GM23338 (cell line): ENCODE measurements at places on chromosomes 2 and 18. TPM values are rescaled to one million over a fixed set of nuclear protein-coding genes. Genes with fewer than 3 reads are reported as not detected.

DNA sequence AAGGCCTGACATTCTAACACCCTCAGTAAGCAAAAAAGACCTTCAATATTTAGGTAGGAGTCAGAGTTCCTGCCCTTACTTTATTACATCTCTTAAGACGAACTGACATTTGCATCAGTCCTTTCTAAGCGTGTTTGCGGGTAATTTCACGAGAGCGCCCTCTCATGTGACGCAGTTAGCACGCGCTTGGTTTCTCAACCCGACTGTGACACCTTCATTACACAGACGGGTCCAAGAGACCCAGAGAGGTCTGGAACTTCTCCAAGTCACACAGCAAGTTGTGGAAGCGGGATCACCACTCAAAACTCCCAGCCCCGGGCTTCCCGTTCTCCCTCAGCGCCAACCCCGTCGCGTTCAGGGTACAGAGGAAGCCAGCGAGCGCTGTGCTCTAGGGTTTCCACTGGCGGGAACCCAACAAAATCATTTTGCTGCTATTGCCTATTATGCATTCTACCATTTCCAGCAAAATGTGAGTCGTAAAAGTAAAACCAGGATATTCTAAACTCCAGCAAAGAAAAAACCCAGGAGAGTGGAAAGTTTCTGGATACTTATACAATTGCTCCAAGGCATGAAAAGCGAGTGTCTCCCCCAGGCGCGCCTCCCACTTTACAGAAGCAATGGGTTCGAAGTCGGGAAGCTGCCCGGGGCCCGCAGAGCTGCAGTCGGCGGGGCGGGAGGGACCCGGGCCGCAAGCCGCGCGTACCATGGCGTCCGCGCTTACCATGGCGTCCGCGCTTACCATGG lies 601 bp downstream of the ENOSF1 start:
- DNase-seq = peak; percentile 41

Gene MAP3K20
- 9.6 and 13.7 TPM in 2 replicates for total RNA-seq

DNA sequence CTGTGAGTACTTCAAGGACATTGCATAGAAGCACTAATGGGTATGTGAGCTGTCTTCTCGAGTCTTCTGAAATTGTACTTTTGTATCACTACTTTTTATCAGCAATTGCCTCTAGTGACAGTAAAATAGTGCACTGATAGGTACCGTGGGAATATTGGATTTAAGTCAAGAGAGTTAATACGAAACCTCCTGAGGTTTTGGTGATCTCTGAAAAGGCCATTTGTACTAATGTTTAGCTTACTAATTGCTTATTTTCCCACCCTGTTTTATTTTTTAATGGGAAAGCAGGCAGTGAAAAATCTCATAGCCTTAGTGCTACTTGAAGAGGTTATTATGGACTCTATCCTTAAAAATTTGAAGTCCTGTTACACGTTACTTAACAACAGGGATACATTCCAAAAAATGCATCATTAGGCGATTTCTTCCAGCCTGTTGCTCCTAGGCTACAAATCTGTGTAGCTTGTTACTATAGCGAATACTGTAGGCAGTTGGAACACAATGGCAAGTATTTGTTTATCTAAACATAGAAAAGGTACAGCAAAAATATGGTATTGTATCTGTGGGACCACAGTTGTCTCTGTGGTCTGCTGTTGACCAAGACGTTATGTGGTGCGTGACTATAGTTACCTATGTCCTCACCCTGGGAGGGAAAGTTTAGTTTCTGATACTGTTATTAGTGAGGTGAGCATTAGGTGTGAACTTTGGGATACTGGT lies 65.9 kb downstream of the CAB39 start:
- no peak for DNase-seq

- no peak for DNase-seq
These were observed 151.0 kb downstream of the MREG start for GRCh38 chr2:215862351-215862771.

- no peak for DNase-seq
These were observed 306.2 kb downstream of the PRKCE start for GRCh38 chr2:45957533-45958227.

Gene LOXHD1
- 0.16 and 0.17 TPM in 2 replicates for total RNA-seq

GRCh38 chr2:152617456-152618192 lies 99.6 kb downstream of the PRPF40A start:
- no peak for DNase-seq

DNA sequence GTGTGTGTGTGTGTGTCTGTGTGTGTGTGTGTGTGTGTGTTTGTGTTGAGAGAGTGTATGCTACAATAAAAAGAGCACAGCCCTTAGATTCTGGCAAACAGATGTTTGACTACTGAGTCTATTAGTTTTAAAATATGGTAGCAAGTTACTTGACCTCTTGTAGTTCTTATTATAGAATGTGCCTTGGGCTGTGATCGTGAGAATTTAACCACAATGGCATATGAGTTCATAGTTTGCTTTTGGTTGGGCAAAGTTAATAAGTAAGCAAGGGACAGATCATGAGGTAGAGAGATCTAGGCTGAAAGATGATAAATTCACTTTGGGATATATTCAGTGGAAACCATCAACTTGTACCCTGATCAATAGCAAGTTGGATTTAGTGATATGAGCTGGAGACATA lies 334.3 kb upstream of the VWC2L start:
- no peak for DNase-seq

- no peak for DNase-seq
These were observed 172.3 kb downstream of the INO80D start for GRCh38 chr2:205913668-205914067.

DNA sequence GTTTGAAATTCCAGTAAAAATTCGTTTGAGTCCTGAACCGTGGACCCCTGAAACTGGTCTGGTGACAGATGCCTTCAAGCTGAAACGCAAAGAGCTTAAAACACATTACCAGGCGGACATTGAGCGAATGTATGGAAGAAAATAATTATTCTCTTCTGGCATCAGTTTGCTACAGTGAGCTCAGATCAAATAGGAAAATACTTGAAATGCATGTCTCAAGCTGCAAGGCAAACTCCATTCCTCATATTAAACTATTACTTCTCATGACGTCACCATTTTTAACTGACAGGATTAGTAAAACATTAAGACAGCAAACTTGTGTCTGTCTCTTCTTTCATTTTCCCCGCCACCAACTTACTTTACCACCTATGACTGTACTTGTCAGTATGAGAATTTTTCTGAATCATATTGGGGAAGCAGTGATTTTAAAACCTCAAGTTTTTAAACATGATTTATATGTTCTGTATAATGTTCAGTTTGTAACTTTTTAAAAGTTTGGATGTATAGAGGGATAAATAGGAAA lies 80.7 kb downstream of the ACSL3 start:
- no peak for DNase-seq

Gene KIF1A
- 183 and 214 TPM in 2 replicates for total RNA-seq

DNA sequence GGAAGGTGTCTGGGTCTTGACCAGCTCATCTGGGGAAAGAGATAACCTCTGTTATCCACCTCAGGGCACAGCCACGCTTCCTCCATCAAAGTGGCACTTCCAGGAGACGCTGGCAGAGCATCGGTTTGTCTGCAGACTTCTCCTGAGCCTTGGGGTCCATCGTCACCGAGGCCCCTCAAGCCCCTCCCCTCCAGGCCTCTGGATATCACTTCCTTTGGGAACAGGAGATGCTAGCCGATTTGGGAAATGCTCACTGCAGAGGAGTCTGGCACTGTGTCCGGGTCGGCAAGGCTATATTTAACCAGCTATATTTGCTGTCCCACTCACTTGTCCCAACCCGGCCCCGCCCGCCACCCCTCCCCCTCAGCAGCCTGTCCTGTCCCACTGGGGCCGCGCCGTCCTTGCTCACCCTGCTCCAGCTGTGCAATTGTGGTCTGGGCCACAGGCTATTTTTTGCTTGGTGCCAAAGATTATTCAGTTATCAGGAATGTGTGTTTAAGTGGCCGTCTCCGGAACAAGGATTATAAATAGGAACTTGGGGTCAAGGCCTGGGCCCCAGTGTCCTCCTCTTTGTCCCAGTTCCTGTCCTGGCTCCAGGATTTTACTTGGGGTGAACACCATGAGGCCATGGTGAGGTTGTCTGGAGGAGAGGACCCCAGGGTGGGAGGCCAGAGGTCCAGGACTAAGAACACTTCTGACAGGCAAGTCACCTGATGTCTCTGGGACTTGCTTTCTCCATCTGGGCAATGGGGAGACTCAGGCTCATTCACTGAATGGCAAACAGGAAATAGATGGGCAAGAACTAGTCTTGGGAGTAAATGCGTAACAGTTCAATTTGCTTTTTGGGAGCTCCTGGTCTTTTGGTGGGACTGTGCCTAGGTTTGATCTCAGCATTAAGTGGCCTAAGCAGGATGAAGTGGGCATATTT lies 263.6 kb downstream of the DYSF start:
- DNase-seq = no peak

- no peak for DNase-seq
These were observed 432.3 kb downstream of the STK39 start for GRCh38 chr2:167814881-167815718.

- peak; percentile 36 for DNase-seq
These were observed 10.6 kb downstream of the TRABD2A start for GRCh38 chr2:84870306-84870705.

Gene IL1B
- total RNA-seq = not detected in 2 replicates

Gene B4GALT6
- total RNA-seq = 33.8 and 40.4 TPM in 2 replicates

Gene KCNF1
- total RNA-seq = 0.70 and 1.5 TPM in 2 replicates

DNA sequence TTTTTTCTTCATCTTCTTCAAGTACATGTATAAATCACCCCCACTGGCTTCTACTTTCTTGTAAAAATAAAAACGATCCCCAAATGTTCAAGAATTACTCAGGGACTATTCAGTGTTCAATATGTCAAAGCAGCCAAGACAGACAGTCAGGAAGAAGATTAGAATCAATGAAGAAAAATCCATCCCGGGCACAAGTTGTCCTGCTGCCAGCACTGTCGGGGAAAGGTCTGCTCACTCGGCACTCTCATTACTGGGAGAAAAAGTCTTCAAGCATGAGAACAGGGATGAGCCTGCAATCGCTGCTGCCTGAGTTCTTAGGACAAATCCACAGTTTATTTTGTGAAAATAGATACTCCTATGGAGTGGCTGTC lies 482.8 kb upstream of the KLHL29 start:
- no peak for DNase-seq

Gene CCDC68
- 1.2 and 1.6 TPM in 2 replicates for total RNA-seq
